AG08395 (cell line): ENCODE measurements at places on chromosomes 6 and 20.

GRCh38 chr6:39865011-39865888 is 69.0 kb downstream of the MOCS1 start:
- DNase-seq, result peak; percentile 79

GRCh38 chr6:157240960-157241311 is 82.4 kb downstream of the TMEM242 start:
- no peak for DNase-seq

GRCh38 chr6:8389036-8389818 is 46.1 kb downstream of the SLC35B3 start:
- DNase-seq, result no peak

DNA sequence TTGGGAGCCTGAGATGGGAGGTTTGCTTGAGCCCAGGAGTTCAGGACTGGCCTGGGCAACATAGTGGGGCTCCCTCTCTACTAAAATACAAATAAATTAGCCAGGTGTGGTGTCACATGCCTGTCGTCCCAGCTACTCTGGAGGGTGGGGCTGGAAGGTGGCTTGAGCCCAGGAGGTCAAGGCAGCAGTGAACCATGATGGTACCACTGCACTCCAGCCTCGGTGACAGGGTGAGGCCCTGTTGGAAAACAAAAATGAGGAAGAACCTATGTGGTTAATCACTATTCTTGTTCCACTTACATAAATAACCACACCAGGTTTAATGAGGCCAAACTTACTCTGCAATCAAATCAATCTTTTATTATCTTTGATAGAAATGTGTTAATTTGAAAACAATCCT is 5.4 kb downstream of the PPDPF start:
- no peak for DNase-seq

DNA sequence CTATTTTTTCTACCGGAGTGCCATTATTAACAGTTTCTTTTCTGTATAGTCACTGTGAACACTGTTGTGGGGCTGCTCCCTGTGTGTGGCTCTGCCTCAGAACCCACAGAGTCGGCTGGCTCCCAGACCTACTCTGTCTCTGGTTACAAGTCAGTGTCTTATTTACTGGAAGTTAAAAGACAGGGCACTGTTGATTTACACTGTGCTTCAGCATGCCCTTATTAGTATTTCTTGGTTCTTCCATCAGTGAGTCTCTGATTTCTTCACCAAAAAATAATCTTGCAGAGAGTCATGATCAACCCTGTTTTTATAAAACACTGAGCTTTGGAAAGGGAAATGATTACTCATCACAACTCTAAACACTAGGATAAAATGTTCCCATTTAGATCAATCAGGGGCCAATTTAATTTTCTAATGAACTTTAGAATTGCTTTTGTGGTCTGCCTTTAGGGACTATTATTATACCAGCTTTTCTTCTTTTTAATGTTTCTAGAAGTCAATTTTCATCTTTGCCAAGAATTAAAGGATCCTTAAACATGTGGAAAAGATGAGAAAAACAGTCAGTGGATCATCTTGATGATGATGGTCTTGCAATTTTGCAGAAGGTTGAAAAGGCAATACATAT is 92.6 kb downstream of the UTRN start:
- DNase-seq, result peak; percentile 63

- DNase-seq, result no peak
Observed at GRCh38 chr6:160190081-160190480, 68.5 kb downstream of the SLC22A1 start.

DNA sequence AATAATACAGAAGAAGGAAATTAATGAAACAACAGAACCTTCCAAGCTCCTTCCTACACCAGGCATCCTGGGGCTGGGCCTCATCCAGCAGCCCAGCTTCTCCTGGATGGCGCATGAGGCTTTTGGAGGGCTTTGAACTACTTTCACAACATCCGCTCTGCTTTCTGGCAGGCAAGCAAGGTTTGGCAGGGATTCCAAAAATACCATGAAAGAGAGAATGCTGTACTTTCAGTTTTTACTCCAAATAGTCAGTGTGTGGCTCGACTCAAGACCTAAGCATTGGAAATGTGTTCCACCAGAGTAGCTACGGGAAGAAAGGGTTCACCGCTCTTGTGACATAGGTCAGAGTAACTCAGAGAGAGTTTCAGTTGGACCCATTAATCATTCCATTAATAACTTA is 125.4 kb downstream of the OPRM1 start:
- peak; percentile 72 for DNase-seq

- no peak for DNase-seq
Observed at GRCh38 chr6:148112851-148113319, 229.8 kb upstream of the SASH1 start.

DNA sequence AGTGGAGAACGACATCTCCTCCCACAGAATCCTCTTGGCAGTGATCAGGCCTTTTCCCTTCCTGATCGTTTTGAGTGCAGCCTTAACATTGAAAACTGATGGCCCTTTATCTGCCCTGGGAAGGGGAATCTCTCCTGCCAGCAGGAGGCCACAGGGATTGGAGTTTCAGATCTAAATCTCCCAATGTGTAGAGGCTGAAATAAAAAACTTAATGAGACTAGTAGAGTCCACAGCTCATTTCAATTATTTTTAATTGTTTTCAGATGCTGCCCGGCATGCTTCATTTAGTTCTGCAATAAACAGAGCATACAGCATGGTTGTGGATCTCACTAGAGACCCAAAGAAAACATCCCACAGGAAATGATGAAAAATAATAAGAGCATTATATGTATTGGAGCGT is 662.2 kb upstream of the HS3ST5 start:
- DNase-seq, result no peak

DNA sequence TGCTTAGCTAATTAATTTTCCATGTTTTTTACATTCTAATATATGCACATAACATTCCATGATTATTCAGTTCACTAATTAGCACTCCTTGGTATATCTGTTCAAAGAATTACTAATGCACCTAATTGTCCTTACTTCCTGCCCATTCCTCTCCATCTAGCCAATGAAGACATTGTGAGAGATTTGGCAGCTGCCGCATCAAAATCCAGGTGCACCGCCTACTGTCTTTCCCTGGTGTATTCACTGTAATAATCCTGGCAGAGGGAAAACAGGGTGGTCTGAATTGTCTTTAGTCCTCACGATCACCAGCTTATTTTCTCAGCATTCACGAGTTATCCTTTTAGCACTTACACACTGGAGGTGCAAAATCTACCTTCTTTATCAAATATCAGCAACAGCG is 61.0 kb upstream of the SCGN start:
- DNase-seq, result no peak

DNA sequence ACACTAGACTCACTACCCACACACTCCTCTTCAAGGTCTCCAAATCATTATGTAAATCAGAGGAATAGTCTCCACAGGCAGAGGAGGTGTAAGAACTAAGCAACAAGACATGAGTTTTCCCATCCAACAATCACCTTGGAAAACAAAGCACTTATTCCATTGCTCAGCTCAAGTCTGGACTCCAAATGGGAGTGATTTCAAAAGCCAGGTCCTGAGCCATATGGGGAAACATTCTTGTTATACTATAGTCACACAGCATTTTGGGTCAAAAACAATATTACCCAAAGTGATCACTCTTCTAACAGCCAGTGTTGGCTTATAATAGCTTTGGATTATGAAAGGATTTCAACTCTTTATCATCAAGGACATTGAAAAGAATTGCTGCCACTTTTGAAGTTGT is 3.6 kb upstream of the PRPH2 start:
- DNase-seq, result no peak
